Activated CD8-positive, alpha-beta T cell treated with anti-CD3 and anti-CD28 coated beads, Interleukin-2, amount 10 ng/mL, durations not matched to agents 7 days and 5 days (primary cell): ENCODE measurements at places on chromosomes 11 and 22. TPM values are rescaled to one million over a fixed set of nuclear protein-coding genes. Genes with fewer than 3 reads are reported as not detected.

DNA sequence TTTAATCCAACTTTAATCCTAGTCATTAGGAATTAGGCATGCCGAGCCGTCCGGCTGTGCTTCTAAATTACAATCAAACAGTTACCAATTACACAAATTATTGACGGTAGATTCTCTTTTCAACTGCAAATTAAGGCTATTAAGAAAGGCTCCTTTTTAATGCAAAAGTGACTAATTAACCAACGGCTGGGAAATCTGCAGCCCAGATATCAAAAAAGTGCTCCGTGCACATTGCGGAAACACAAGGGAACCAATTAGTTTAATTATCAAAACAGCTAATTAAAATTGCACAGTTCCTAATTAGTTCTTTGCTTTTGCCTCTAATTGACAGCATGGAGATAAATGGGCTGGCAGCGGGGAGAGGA, 19.4 kb upstream of the LMO1 start:
- H3K27ac ChIP-seq, result no peak overlapping the region
- no peaks in the 10 kb centered on the region for H3K4me1 ChIP-seq
- H3K27me3 ChIP-seq, result peaks cover 7% of the 10 kb centered on the region
- H3K4me3 ChIP-seq, result no peak overlapping the region

DNA sequence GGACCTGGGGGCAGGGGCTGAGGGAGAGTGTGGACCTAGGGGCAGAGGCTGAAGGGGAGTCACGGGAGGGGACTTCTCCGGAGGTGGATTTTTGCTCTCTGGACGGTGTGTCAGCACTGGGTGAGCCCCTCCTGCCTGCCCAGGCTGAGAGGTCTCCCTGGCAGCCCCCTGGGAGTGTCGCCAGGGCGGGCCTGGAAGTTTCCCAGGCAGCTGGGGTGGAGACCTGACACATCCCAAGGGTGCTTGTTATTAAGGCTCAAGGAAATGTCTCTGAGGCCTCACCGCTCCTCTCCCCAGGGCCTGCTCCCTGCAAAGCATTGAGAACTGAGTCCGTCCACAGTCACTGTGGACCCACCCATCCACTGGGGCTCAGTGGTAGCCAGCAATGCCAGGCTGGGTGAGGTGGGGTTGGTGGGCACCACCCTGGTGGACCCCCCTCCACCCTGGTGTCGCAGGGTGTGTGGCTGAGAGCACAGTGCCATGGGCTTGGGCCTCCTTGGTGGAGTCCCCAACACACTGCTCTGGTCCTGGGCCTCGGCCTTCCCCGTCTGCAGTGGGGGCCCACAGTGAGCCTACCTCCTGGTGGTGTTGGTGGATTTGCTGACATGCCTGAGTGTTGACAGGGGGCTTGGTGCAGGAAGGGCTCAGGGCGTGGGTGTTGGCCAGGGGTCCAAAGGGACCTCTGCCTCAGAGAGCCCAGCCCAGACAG, 2.5 kb downstream of the CD81 start:
- H3K4me1 ChIP-seq, result peaks cover 38% of the 10 kb centered on the region
- DNase-seq, result no peak
- H3K4me3 ChIP-seq, result no peak overlapping the region
- H3K27me3 ChIP-seq, result no peaks in the 10 kb centered on the region
- no peak overlapping the region for H3K27ac ChIP-seq
- H3K36me3 ChIP-seq, result peaks cover 19% of the 10 kb centered on the region

GRCh38 chr11:58965246-58965985, 26.1 kb downstream of the GLYATL1 start:
- H3K4me1 ChIP-seq, result no peaks in the 10 kb centered on the region
- no peak overlapping the region for H3K4me3 ChIP-seq
- no peak overlapping the region for H3K27ac ChIP-seq
- H3K27me3 ChIP-seq, result no peaks in the 10 kb centered on the region
- no peaks in the 10 kb centered on the region for H3K36me3 ChIP-seq

DNA sequence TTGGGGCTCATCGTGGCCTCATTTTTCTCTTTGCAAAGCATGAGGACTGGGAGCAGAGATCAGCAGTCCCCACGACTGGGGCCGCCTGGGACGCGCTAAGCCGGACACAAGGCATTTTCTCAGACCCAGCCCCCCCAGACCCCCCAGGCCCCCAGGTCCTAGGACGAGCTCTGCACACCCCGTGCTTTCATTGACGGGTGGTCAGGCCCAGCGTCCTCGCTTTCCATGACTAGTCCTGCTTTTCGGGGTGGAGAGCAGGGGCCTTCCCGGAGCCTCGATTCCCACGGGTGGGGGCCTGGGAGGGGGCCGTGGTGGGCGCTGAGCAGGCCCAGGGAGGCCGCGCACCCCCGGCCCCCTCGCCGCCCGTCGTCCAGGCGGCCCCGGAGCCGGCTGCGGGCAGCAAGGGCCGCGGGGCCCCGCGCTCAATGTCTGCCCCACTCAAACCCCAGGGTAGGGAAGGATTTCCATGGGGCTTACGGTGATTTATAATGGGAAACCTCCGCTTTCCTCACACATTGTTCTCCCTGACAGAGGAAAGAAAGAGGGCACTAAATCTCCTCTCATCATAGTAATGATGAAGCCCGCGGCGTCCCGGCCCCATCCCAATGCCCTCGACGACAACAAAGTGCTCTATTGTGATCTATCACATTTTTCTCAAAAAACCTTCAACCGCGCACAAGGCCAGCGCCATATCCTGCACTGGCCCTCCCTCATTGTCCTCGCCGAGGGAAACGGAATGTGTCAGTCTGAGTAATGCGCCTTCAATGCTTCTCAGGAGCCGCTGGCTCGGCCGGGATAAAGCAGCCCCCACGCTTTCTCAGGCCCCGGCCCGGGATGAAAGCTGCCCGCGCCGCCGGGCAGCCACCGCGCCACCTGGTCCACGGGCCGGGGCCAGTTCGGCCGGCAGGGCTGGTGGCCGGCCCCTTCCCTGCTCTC, 10.4 kb upstream of the LINC01488 start:
- H3K27me3 ChIP-seq, result no peaks in the 10 kb centered on the region
- H3K4me1 ChIP-seq, result no peaks in the 10 kb centered on the region
- no peak for DNase-seq
- no peaks in the 10 kb centered on the region for H3K36me3 ChIP-seq
- H3K4me3 ChIP-seq, result no peak overlapping the region
- no peak overlapping the region for H3K27ac ChIP-seq

DNA sequence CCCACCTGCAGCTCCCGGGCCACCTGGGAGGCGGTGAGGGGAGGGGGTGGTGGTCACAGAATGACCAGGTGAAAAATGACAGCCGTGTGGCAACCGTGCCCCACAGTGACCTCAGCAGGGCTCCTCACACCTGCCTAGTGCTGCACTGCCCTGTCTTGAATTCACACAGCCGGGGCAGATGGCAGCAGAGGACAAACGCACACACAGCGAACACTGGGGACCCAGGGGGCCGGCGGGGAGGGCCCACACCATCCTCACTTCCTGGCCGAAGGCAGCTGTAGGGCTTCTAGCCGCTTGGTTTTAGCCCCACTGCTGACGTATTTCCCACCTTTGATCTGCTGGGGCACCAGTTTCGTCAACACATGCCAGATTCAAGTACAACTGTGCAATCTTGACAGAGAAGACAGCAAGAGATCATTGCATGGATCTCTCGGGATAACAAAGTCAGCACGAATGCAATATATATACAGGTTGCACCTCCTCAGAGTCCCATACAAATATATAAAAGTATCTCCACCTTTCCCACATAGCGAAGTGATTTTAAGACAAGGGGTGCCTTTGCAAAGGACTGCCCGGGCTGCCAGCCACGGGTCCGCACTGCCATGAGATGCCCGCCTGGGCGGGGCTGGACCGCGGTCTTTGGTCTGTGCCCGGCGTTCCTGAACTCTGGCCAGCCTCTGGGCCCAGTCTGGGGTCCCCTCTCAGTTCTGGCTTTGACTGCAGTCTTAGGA, 26.9 kb downstream of the TRMU start:
- no peak for DNase-seq
- H3K27me3 ChIP-seq, result no peaks in the 10 kb centered on the region
- H3K27ac ChIP-seq, result no peak overlapping the region
- H3K4me3 ChIP-seq, result no peak overlapping the region
- H3K4me1 ChIP-seq, result peaks cover 2% of the 10 kb centered on the region
- peaks cover 1% of the 10 kb centered on the region for H3K36me3 ChIP-seq

DNA sequence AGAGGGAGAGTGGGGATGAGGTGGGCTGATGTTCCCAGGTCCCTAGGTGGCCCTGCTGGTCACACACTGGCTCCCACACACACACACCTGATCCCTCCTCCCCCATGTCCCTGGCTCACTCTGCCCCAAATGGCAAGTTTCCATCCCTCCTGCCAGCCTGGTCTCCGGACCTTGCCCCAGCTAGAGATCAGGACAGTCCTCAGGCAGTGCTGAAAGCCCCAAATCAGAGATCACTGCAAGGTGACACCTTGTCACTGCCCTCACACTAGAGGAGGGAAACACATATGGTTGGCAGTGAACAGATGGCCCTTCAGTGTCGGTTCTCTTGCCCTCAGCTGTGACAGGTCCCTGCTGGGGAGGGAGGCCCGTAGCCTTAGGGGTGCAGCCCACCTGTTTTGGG, 7.6 kb downstream of the TMPRSS5 start:
- H3K4me3 ChIP-seq, result no peak overlapping the region
- H3K4me1 ChIP-seq, result no peaks in the 10 kb centered on the region
- DNase-seq, result no peak

DNA sequence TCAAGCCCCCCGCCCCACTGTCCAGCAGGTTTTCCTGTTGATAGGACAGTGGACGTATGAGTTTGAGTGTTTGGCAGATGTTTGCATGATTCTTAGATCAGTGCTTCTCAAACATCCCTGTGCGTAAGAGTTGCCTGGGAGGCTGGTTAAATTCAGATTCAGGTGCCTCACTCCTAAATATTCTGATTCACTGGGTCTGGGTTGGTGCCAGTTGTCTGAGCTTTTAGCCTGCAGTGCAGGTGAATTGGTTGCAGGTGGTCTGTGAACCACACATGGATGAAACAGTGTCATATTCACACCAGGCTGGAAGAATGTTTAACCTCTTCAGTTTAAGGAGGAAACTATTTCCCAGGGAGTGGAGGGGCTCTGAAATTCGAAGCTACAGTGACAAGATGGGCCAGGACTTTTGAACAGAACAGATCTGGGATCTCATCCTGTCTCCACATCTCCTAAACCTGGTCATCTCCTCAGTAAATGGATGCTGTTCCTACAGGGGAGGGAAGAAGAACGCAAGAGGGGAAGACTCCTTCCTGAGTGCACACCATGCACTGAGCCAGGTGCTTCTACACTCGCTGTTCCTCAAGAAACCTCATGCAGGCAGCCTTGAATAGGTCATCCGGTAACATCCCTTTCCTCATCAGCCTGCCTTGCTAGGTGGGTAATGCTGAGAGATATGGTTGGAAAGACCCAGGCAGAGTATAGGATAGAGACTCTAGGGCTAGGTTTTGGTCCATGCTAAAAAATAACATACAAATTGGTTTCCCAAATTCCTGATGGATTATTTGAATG, 47.8 kb downstream of the TEAD1 start:
- H3K27ac ChIP-seq, result no peak overlapping the region
- DNase-seq, result no peak
- no peak overlapping the region for H3K4me3 ChIP-seq

The NXPE4 gene
- not detected for total RNA-seq

The OR51I1 gene
- not detected for total RNA-seq
